NCI-H526 treated with DMSO at 0.1 percent for 48 hours (cell line): ENCODE measurements at places on chromosomes 1 and 21.

DNA sequence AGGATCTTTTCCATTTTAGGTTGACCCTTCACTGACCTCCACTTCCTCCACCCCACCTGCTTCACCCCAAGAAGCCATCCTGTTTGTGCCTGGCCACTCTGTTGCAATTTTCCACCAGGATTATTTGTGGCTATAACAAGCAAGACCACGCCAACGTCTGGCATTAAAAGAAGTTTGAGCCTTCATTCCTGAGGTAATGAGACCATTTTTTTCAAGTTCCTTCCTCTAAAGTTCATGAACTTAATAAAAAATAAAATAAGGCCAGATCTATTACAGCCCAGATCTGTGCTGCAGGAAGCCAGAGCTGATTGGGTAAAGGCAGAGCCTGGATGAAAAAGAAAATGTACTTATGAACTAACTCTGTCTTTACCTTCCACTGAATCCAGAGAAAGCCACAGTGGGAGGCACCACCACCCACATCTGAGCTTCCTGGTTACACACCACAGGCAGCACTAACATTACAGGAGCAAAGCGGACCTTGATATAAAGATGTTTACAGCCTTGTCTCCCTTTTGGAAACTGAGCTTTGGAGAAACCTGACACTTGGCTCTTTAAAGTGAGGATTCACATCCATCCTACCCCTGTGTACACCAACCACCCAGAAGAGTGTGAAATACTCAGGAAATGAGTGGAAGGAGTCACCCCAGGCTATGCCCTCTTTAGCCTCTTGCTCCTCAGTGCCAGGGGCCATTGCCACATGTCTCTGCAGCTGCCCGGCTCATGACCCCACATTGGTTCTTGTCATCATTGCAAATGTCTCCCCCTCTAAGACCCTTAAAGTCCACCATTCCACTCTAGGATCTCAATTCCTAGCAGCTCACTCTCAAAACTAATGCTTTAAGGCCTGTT lies 293.6 kb downstream of the PLPP3 start:
- no peak for DNase-seq

DNA sequence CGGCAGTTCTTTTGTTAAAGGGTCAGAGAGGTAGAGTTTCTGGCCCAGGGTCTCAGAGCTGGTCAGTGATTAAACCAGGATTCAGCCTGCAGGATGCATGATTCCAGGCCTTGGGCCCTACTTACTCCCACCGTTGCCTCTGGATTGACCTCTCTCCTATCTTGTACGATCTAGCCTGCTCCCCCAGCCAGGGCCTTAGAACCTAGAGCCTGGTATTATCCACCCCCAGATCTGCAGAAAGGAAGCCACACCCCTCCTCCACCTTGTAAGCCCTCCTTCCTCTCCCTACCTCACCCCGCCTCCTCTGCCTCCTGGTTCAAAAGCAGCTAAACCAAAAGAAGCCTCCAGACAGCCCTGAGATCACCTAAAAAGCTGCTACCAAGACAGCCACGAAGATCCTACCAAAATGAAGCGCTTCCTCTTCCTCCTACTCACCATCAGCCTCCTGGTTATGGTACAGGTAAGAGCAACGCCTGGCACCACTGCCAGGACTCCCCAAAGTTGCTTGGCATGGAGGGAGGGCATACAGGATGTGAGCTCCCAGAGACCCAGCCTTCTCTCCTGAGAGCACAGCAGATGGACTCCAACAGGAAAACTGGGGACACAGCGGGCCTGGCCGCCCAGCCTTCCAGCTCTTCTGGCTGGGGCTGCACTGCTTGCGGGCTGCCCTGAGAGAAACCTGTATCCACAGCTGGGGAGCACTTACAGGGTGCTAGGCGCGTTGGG lies at the start of gene CD52:
CD52 (plus strand) TSS at position 347 of the 726 bp plus-strand sequence; CDS start at position 407, 60 bp downstream.
- DNase-seq = no peak

DNA sequence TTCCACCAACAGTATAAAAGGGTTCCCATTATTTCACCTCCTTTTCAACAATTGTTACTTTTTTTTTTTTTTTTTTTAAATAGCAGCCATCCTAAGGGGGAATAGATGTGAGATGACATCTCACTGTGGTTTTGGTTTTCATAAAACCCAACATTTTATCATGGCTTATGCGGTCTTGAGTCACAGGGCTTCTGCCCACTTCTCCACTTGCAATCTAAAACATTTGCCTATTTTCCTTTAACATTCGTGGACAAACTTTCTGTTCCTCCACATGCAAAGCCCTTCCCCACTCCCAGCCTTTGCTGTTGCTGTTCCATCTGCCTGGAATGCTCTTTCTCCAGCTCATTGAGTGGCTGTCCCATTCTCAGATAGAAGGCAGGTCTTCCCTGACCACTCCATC lies 239.7 kb upstream of the KCNK2 start:
- DNase-seq = no peak

GRCh38 chr1:212173567-212173966 lies 111.6 kb upstream of the PPP2R5A start:
- DNase-seq = no peak

DNA sequence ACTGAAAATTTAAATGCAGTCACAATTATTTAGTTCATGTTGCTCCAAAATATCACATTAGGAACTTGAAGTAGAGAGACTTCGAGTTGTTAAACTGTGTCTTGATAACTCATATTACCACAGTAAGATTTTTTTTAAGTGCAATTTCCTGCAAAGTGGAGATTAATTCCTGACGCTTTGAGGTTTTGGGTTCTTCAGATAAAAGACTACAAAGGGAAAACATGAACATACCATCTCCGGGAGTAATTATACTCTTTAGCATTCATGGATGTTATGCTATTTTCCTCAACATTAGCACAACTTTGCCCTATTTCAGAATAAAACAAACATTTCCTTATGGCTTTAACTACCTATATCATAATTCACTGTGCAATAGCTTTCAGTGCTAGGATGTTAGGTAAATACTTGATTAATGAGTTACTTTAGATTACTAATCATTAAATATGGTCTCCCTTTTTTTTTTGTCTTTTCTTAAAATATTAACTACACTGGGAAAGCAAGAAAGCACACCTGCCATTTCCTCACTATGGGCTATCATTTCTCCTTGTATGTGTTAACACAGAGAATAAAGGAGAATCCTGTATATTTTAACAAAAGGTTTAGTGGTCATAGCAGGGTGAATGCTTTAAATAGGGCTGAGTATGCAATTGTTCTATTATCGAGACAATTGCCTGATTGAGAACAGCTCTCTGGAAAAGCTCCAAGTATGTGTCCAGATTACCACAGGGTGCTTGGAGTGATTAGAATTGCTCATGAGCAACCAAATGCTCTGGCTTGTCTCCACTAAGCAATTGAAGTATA lies 252.5 kb upstream of the C1orf105 start:
- DNase-seq = no peak

- DNase-seq = no peak
Observed at GRCh38 chr1:21913258-21913657, 23.9 kb downstream of the HSPG2 start.

DNA sequence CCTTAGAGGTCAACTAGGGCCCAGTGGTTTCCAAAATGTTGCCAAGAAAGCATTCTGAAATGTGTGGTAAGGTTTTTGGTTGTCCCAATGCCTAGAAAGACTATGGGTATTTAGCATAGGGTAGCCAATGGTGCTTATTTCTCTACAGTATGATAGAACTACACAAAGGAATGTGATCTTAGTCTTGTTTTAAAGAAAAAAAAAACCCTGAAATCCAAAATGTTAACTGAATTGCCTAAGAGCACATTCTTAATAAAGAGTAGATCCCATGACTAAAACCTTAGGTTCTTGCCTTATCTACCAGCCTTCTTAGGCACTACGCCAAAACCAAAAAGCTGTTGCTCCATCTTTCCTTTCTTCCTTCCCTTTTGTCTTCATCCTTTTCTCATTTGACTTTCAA lies 428.2 kb downstream of the MRPL39 start:
- DNase-seq = no peak

DNA sequence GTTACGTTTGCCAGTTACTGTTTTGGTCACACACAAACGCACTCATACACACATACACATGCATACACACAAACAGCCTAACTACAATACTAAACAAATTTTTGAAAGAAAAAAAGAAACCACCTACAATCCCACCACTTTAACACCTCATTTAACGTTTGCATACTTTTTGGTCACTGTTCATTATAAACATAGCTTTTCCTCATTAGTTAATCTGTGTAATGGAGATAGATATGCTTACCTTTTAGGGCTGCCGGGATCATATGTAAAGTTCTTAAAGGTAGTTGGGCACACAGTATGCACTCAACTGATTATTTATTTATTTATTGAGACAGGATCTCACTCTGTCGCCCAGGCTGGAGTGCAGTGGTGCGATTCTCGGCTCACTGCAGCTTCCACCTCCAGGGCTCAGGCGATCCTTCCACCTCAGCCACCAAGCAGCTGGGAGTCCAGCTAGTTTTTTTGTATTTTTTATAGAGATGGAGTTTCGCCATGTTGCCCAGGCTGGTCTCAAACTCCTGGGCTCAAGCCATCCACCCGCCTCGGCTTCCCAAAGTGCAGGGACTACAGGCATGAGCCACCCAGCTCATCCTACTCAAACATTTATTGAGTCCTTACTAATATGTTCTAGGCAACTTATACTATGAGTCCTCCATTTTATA lies 677 bp upstream of the BCL10 start:
- DNase-seq = no peak

DNA sequence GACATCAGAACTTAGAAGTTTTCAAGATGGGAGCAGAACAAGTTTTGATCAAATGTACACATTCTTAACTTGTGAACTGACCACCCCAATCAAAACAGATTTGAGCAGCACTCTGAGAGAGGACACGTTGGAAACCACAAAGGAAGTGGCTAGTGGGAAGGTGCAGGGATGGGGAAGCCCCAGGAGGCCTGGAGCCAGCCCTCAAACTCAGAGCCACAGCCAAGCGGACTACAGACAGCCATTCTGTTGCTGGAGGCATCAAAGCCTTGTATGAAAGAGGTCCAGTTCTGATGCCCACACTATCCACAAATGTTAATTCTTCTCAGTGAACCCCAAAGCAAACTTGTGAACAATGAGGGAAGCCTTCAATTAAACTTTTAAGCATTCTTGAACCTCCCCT lies 143.6 kb upstream of the RAB4A start:
- no peak for DNase-seq

DNA sequence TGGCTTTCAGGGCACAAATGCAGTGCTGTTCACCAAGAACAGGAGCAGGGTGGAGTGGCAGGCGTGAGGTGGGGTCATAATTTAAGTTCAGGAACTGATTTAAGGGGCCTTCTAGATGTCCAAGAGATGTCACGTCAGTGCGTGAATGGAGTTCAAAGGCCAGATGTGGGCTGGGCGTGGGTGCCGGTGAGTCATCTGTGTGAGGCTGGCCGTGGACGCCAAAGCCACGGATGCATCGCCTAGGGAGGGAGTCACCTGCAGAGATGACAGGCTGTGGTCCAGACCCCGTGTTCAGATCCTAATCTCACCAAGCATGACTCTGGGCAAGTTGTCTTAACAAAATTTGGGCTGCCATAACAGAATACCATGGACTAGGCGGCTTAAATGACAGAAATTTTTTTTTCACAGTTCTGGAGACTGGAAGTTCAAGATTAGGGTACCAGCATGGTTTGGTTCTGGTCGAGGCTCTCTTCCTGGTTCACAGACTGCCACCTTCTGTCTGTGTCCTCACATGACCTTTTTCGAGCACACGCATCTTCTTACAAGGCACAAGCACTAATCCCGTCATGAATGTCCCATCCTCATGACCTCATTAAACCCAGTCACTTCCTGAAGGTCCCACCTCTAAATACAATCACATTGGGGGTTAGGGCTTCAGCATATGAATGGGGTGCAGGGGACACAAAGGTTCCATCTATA lies 109.6 kb downstream of the PRDM2 start:
- no peak for DNase-seq

- DNase-seq = no peak
Observed at GRCh38 chr1:186473047-186473446, 12.1 kb upstream of the PDC start.

- no peak for DNase-seq
Observed at GRCh38 chr1:39643705-39644104, 4.3 kb upstream of the HEYL start.

- DNase-seq = no peak
Observed at GRCh38 chr1:171868217-171868803, 27.0 kb downstream of the DNM3 start.

DNA sequence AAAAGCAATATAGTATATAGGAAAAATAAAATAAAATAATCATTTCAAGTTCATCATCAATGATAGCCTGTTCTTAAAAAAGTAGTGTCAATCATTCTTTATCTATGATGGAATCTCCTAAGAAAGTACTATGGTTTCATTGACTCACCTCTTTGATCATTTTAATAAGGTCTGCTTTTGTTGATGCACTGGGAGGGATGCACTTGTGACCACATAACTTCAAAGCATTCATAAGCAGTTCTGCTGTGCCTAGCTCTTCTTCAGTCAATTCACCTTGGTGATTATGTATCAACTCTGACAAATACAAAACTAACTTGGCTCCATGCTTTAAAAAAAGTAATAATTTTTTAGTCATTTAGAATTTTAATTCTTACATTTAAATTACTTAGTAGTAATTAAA lies 84.8 kb upstream of the GNG4 start:
- no peak for DNase-seq

- DNase-seq = no peak
Observed at GRCh38 chr1:59007820-59008598, 224.2 kb upstream of the JUN start.
